NCI-H2227 treated with DMSO at 0.1 percent for 48 hours (cell line): ENCODE measurements at places on chromosomes 7 and 10.

DNA sequence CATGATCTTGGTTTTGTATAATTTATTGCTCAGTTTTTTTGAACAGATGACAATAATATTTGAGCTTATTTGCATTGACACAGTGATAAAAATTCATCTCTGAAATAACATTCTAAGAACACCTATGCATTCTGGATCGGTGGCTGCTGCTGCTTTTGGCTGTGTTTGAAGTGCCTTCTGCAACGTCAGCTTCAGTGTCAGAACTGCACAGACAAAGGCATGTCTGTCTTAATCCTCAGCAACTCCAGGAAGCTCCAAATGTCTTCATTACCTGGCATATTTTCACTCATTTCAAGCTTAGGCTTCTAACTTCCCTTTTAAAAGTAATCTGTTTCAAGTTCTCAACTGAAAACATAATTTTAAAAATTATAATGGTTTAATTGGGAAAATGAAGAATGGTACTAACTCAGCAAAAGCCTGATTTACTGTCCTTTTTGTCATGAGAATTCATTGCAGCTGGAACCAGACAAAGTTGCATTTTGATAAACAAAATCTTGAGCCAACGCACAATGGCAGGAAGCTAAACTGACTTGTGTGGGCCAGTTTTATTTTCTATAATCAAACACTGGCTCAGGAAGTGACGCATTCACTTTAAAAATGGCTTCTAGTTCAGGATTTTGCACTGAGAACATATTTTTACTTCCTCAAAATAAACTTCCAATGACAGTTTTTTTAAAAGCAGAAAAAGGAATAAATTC is 38.7 kb downstream of the NPS start:
- no peak for DNase-seq

GRCh38 chr7:50632561-50633413 is 67.6 kb upstream of the DDC start:
- peak; percentile 16 for DNase-seq

DNA sequence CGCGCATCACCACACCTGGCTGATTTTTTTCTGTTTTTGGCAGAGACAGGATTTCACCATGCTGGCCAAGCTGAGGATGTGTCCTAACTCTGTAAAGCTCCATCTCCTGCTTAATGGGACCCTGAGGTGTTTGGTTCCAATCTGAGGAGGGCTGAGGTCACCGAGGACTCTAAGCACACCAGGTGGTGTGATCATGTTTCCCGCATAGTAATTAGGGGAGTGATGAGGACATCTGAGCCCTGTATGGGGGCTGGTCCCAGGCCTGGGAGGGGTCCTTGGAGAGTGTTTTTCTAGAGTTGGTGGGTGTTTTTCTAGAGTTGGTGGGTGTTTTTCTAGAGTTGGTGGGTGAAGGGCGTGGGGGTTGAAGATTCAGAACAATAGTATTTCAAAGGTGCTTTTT is 3.0 kb upstream of the ABHD11 start:
- DNase-seq: no peak

- DNase-seq: no peak
These were observed 71.9 kb downstream of the SRI start for GRCh38 chr7:88147949-88148348.

- no peak for DNase-seq
These were observed 91.9 kb downstream of the MYL10 start for GRCh38 chr7:101537205-101537604.

DNA sequence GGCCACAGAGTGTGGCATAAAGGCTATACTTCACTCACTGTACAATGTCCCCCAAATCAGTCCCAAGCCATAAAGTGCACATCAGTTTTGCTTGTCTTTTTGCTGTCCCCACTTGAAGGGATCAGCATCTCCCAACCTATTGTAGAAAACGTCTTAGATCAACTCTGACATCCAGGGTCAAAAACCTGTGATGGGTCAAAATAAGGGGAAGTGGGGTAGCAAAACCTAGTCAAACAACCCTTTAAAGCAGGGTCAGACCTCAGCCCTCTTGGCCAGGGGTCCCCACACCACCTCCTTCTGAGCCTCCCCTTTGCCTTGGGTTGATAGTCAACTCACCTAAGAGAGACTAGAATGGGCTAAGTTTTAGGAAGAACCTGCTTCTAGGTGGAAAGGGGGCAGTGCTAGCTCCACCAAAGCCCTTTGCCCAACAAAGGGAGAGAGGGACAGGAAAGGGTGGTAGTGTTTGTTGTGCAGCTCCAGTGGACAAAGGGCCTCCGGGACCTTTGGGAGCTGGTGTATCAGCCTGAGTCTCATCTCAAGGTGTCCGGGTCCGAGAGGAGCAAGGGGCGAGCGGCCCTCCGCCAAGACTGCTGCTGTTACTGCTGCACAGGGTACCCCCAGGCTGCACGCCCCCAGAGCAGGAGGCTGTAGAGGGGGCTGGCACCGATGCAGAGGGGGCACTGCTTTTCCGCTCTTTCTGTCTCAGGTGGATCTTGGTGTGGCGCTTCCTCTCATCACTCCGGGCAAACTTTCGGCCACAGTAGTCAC is 3.3 kb downstream of the EGR2 start:
- DNase-seq: no peak

DNA sequence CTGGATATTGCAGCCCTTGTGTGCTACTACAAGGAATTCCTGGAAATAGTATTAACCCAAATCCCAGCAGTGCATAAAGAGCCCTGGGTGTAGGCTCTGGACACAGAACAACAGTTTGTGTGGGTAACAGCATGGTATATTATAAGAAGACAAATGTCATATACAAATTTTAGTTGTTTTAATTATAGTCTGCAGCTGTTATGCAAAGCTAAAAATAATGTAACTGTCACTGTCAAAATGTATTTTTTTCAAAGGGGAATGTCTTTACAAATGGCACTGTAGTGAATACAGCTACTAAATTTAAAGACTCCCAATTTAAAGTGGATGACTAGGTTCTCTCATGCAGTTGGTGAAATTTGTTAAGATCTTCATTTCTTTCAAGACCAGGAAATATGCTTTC is 339.0 kb downstream of the GPR37 start:
- DNase-seq: no peak

DNA sequence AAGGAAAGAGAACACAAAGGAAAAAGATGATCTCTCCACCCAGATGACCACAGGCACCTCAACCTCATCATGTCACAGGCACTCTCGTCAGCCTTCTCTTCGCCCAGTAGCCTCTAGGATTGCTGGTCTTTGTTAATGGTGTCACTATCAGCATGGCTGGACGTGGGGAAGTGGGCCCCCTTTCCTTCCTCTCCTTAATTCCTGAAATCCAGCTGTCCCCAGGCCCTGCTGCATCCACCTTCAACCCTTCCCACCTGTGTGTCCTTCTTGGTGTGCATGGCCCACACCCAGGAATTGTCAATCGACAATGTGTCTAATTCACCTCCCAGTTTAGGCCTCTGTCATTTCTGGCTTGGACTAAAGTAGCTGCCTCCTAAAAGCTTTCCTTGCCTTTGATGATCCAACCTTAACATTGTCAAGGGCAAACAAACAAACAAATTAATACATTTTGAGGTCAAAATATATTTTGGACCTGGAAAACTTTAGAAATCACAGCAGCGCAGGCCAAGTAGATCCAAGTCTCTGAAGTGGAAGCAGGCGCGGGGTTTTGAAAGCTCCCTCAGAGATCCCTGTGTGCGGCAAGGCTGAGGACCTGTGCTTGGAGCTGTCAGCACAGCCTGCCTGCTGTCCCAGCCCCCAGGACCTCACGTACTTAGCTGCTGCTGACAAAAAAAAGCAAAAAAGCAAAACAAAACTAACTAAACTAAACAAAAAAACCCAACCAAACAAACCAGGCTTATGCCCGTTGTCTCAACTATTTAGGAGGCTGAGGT is 193.3 kb upstream of the LYZL2 start:
- DNase-seq: no peak

- DNase-seq: no peak
These were observed 21.6 kb downstream of the SMKR1 start for GRCh38 chr7:129523924-129524323.

DNA sequence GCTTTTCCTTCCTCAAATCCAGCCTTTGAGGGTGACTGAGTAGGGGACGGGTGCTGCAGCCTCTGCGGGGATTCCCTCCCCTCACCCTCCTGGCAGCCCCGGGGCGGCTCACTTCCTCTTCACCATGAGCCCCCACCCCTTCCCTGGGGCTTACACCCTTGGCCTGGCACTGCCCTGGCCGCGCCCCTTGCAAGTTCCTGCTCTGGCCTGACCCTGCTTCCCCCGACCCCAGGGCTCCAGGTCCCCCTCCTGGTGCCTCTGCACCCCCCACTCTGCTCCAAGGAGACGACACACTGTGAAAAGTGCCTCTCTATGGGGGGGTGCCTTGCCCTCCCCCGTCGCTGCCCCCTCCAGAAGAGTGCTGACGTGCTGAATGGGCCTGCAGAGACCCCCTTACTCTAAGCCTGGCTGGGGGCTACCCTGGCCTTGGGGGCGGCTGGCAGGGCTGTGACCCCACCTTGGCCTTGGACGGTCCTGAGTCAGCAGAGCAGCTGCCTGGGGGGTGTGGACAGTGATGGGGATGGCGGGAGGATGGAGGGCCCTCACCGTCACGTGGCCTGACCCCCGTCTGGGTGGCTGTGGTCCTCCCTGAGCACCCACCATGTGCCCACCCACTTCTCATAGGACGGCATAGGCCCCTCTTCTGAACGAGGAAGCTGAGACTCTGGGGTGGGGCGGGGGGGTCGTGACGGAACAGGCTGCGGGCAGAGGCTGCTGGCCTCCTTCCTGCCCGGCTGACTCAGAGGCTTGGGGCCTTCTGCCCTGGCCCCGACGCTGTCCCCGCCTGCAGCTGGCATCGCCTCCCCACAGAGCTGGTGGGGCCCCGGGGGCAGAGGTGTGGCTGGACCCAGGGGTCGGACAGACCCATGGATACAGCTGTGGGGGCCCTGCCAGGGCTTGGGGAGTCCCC is 9.8 kb downstream of the LFNG start:
- no peak for DNase-seq

- DNase-seq: no peak
These were observed 397 bp upstream of the NFE2L3 start for GRCh38 chr7:26151650-26151952.

- no peak for DNase-seq
These were observed 24.7 kb upstream of the ST8SIA6 start for GRCh38 chr10:17479015-17479615.

GRCh38 chr7:68544851-68545250 is 1053.4 kb upstream of the AUTS2 start:
- no peak for DNase-seq
